ENCODE measurements at places on chromosomes 16 and 17.

DNA sequence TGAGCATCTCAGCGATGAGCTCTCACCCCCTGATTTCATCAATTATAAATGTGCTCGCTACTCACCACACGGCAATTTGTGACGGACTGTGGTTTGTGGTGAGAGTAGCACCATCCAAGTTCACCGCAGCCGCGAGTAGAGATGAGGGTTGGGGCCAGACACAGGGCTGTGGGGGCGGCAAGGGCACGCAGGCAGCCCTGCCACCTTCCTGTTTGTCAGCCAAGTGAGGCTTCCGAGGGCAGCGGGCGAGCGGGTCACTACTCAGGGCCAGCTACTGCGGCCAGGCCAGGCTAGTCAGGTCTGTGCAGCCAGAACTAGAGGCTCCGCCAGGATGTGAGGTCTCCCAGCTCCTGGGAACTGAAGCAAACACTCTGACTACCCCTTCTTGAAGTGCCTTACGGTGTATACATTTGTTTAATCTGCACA, 39.6 kb upstream of the MEOX1 start:
- DNase-seq = peak; percentile 36

DNA sequence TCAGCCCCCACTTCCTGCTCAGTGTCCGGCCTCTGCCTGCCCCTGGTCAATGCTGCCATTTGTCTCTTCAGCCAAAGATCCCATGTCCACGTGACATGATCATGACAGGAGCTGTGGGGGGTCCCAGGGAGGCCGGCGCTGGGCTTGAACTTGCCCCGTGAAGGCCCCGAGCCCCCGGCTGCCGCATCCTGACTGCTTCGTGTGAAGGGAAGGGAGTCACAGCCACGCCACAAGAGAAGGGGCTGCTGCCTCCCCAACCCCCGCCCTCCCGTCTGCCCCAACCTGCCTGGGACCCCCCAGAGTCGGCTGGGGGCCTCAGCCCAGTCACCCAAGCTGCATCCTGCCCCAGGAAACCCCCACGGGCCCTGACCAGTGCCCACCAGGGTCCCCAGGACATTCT, 14.3 kb upstream of the SSTR5 start:
- DNase-seq = no peak

- no peak for DNase-seq
Observed at GRCh38 chr17:43611230-43611969, 50.3 kb downstream of the MEOX1 start.

GRCh38 chr16:87492291-87492630, 563 bp downstream of the ZCCHC14 start:
- DNase-seq = no peak

- DNase-seq = peak; percentile 29
Observed at GRCh38 chr16:79599837-79600637, 500 bp downstream of the MAF start.

DNA sequence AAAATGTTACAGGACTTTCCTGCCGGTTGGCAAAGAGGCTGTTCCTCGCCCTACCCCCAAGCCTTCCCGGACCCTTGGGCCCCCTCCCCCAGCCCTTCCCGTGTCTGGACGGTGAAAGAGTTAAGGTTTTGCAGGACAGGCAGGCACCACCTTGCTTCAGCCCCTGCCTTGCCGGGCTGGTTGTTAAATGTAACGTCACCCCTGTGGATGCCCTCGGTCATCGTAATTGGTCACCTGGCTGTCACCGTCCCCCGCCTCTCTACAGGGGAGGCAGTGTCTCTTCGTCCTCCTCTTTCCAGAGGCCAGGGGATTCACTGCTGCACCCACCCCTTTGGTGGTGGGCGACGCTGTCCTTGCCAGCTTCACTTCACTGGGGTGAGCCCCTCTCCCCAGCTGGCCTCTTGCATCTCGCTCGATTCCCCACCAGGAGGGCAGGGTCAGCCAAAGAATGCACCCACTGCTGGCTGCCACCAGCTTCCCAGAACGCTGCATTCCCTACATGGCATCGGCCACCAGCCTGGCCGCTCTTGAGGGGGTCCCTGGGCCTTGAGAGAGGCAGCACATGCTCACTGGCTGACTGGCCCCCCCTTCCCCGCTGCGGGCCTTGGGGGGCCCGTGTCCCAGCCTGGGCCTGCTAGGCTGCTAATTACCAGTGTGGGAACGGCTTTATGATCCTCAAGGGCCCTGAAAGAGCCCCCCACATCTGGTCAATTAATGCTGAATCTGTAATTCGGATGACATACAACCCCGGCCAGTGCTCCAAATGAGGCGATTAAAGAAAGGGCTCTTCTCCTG, 25.2 kb upstream of the GSE1 start:
- no peak for DNase-seq

DNA sequence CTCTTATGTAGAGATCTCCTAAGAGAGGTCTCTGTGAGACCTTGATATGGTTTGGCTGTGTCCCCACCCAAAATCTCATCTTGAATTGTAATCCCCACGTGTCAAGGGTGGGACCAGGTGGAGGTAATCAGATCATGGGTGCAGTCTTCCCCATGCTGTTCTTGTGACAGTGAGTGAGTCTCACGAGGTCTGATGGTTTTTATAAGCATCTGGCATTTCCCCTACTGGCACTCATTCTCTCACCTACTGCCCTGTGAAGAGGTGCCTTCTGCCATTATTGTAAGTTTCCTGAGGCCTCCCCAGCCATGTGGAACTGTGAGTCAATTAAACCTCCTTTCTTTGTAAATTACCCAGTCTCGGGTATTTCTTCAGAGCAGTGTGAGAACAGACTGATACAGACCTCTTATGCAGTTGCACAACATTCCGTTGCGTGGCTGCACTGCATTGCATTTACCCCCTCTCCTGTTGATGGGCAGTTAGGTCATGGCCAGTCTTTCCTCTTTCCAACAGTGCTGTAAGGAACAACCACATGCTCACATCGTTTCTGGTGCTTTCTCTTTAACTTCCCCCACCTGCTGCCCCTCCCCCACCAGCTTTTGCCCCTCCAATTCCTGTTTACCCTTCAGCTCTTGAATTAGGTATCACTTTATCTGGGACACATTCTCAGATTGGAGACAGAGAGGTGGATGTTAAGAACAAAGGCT, 43.6 kb upstream of the MED9 start:
- peak; percentile 86 for DNase-seq

DNA sequence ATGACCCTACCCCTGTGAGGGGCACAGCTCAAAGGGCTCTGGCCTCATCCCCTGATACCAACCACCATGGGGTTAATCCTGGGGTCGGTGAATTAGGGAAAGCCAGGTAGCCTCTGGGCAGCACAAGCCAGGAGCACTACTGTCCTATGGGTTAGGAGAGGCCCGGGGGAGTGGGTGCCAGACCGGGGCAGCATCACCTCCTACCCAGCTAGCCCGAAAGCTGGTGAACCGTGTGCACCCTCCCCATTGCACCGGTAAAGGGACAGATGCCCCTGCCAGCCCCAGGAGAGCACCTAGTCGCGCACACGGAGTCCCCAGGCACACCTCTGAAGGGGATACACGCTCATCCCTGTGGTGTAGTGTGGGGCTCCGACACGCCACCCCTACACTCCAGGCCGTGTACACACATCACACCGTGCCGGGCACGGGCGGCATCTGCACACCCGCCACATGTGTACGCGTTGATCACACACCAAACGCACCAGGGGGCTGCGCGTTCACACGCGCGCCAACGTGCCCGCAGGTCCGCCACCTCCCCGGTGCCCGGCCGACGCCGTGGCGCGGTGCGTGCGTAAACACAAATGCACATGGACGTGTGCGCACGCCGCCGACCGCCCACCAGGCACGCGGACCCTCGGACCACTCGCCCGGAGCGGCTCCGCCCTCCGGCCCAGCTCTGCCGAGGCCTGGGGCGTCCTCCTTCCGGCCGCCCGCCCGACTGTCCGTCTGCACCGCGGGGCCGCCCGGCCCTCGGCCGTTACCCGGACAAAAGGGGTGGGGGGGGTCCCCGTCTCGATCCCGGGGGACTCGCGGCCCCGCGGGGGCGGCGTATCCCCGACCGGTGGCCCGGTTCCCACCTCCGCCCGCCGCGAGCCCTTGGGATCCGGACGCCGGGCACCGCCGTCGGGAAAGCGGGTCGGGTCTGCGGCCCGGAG, 785 bp downstream of the UBALD1 start:
- DNase-seq = peak; percentile 42

- no peak for DNase-seq
Observed at GRCh38 chr16:50151756-50152155, 1.4 kb upstream of the TENT4B start.

- no peak for DNase-seq
Observed at GRCh38 chr17:34716291-34716690, 136.9 kb downstream of the TMEM132E start.
